ENCODE measurements at places on chromosomes 13 and 19.

- DNase-seq = no peak
Observed at GRCh38 chr13:48424212-48424611, 11.3 kb upstream of the LPAR6 start.

- no peak for DNase-seq
Observed at GRCh38 chr19:31531326-31531725, 182.1 kb upstream of the TSHZ3 start.

DNA sequence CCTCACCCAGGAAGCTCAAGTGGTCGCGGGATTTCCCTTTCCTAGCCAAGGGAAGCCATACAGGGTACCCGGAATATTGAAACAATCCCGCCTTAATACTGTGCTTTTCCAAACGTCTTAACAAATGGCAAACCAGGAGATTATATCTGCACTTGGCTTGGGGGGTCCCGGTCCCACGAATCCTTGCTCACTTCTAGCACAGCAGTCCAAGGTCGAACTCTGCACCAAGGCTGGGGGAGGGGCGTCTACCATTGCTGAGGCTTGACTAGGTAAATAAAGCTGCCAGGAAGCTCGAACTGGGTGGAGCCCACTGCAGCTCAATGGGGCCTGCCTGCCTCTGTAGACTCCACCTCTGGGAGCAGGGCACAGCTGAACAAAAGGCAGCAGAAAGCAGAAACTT lies 1644.8 kb downstream of the PCDH9 start:
- no peak for DNase-seq

- no peak for DNase-seq
Observed at GRCh38 chr19:41205995-41206394, 13.0 kb downstream of the CYP2S1 start.

GRCh38 chr19:45705115-45705514 lies 12.6 kb downstream of the QPCTL start:
- DNase-seq = no peak

DNA sequence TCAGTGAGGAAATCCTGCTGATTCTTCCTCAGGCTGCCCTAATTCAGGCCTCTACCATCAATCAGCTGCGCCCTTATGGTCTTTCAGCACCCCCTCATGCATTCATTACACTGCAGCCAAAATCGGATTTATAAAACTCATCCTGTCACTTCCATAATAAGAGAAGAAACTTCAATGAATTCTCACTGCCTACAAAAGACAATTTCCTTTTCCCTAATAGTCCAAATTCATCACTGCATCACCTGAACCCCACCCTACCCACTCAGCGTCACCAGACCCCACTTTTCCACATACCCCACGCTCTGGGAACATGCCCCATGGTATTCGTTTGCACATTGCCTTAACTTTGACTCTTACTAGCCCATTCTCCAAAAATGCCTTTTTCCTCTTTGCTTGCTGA lies 92.0 kb downstream of the C13orf42 start:
- no peak for DNase-seq

DNA sequence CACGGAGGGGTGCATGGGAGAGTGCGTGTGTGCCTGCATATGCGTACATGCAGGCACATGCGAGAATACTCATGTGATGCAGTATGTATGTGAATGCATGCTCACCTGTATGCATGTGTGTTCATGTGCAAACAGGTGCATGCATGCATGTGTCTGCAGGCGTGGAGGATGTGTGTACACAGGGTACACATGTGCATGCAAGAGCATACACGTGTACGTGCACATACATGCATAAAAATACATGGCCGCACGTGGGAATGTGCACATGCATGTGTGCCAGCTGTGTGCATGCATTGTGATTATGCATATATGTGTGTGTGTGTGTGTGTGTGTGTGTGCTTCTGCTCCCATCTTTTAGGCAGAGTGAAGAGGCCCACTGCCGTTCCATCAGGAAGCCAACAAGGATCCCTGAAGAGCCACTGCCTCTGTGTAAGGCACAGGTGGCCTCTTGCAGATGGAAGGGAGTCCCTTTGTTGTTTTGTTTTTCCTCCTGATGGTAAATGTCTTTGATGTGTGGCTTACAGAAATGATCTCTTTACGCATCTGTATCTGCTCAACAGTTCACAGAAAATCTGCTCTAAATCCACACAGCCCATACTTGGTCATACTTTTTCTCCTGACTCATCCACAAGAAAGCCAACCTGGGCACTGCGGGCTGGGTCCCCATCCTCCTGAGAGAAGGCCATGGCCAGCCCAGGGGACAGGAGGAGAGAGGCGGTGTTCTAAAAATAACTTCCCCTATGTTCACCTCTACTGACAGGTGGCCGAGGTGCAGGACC lies 50.7 kb downstream of the KLF2 start:
- DNase-seq = no peak

GRCh38 chr19:38093587-38093986 lies 130.4 kb downstream of the DPF1 start:
- DNase-seq = no peak

GRCh38 chr13:80688593-80688992 lies 347.7 kb upstream of the SPRY2 start:
- no peak for DNase-seq

DNA sequence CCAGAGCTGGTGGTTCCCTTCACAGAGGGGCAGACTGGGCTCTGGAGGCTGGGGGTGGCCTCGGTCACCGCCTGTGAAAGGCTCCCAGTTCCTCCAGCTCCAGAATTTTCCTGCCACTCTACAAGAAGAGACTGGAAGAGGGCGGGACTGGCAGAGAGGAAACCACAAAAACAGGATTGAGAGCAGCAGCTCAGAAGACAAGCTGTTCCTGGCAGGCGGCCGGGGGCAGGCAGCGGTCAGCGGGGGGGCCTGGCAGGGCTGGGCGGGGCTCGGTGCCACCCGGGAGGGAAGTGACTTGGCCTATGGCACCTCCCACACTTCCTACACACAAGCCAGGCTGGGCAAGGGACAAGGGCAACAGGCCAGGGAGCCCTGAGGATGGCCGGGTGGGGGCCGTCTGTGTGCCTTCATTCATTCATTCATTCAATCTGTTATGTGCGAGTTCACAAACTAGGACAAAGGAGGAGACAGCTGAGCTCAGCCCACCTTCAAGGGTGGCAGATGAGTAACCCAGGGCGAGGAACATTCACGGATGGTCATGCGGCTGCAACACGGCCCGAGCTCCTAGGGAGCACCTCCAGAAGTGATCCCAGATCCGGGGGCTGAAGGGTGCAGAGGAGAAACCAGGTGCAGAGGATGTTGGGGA lies 16.9 kb upstream of the BTBD2 start:
- DNase-seq = no peak

GRCh38 chr13:26664876-26665275 lies 95.7 kb downstream of the GPR12 start:
- no peak for DNase-seq

DNA sequence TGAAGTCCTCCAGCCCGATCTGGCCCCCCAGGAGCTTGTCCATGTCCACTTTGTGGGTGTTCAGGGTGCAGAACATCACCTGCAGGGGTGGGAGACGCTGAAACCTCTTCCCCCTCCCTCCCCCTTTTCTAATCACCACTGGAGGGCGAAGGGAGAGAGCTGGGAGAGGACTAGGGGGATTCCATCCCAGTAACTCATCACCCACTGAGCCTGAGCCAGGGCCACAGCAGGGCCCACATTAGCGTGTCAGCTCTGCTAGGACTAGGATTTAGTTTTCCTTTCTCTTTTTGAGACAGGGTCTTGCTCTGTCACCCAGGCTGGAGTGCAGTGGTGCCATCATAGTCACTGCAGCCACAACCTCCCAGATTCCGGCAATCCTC lies 5.5 kb upstream of the PTGER1 start:
- no peak for DNase-seq

DNA sequence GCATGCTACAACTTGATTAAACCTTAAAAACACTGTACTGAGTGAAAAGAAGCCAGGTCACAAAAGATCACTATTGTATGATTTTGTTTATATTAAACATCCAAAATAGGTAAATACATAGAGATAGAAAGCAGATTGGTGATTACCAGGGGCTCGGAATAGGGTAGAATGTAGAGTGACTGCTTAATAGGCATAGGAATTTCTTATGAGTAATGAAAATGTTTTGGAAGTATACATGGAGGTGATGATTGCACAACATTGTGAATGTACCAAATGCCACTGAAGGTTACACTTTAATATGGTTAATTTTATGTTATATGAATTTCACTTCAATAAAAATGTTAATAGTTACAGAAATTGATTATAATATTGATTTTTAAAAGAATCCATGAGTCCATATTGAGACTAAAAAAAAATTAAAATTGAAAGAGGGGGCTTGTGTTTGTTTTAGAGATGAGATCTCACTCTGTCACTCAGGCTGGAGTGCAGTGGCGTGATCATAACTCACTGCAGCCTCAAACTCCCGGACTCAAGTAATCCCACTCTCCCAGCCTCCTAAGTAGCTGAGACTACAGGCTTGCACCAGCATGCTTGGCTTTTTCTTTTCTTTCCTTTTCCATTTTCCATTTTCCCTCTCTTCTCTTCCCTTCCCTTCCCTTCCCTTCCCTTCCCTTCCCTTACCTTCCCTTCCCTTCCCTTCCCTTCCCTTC lies 85.1 kb downstream of the FNDC3A start:
- no peak for DNase-seq

GRCh38 chr13:99505814-99506269 lies 4.6 kb downstream of the TM9SF2 start:
- no peak for DNase-seq

- DNase-seq = no peak
Observed at GRCh38 chr13:84873951-84874350, 925.3 kb downstream of the SLITRK6 start.

DNA sequence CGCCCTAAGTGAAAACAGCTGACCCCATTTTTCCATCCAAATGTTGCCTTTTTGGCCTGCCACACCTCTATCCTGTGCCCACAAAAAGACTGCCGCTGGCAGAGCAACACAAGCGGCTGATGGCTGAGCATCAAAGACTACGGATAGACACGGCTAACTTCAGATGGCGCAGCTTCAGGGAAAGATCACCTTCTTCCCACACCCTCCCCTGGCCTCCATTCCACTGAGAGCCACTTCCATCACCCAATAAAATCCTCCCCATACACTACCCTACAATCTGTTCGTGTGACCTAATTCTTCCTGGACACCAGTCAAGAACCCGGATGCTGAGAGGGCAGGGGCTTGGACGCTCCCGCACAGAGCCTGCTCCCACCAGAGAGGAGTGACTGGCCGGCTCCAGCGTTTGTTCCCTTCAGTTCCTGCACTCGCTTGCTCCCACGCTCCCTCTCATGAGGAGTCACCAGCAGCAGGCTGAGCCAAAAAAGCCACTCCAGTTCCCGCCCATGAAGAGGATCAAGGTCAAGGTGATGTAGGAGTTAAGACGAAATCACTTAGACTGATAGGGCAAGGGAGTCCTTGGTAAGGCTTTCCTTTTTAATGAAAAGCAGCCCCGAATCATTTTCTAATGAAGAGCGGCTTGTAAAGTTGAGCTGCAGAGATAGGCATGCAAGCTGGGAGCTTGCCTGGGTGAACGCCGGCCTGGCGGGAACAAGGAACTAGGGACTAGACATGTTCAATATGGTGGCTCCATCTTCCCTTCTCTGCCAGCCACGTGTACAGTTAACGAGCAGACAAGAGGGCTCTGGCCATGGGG lies 35.7 kb downstream of the TSKS start:
- no peak for DNase-seq

DNA sequence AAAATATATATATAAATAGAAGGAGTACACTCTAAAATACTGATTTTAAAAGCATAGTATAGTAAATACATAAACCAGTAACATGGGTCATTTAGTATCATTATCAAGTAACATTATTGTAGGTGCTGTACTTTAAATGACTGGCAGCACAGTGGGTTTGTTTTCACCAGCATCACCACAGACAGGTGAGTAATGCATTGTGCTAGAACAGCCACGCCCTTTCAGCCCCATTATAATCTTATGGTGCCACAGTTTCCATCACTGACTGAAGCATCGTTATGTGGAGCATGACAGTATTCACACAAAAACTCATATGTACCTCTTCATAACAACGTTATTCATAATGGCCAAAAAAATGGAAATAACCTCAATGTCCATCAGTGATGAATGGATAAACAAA lies 88.3 kb downstream of the DHRS12 start:
- DNase-seq = no peak

- no peak for DNase-seq
Observed at GRCh38 chr13:76667551-76667950, 218.7 kb downstream of the KCTD12 start.

DNA sequence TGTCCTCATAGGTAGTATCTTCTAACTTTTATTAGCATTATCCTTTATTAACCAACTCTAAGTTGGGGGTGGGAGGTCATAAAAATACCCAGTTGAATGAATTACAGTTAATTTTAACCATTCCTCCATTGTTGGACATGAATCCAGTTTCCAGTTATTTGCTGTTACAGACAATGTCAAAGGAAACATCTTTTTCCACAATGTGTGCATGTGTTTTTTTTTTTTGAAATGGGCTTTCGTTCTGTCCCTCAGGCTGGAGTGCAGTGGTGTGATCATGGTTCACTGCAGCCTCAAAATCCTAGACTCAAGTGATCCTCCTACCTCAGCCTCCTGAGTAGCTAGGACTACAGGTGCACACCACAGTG lies 32.0 kb downstream of the KLF5 start:
- DNase-seq = no peak

GRCh38 chr13:76885203-76886004 lies 801 bp downstream of the KCTD12 start:
- DNase-seq = no peak

DNA sequence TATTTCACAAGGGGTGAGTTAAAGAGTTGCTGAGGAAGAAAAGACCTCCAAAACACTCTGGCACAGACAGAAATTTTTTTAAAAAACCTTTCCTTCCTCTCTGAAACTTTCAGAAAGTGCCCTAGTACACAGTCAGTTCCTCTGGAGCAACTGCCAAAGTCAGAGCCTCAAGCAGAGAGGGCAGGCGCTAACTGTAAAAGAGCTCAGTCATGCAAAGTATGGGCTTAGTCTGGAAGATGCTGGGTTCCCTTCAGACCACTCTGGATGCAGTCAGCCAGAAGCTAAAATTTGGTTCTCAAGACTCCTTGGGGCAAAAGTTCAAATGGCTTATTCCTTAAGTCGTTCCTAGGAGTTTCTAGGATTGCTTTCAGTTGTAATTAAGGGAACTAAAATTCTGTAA lies 671.6 kb downstream of the PCDH9 start:
- DNase-seq = no peak

- DNase-seq = no peak
Observed at GRCh38 chr19:31639306-31639705, 290.1 kb upstream of the TSHZ3 start.

GRCh38 chr19:19211499-19212420 lies at the start of gene NCAN:
Gene NCAN (plus strand): TSS chr19:19211958. CDS start chr19:19216954, 4,996 bp downstream.
- no peak for DNase-seq

- no peak for DNase-seq
Observed at GRCh38 chr19:51002542-51003311, 1.3 kb upstream of the KLK8 start.

GRCh38 chr19:19335408-19336158 lies 15.0 kb downstream of the MAU2 start:
- no peak for DNase-seq

- no peak for DNase-seq
Observed at GRCh38 chr13:91722267-91722884, 324.0 kb downstream of the GPC5 start.

- no peak for DNase-seq
Observed at GRCh38 chr13:109529964-109530363, 256.4 kb downstream of the IRS2 start.

All from stimulated activated CD8-positive, alpha-beta memory T cell treated with anti-CD3 and anti-CD28 coated beads, Interleukin-7, amount 100 ng/mL, for 1 hour (primary cell).